ENCODE measurements at places on chromosomes 7 and 10. TPM values are rescaled to one million over a fixed set of nuclear protein-coding genes. Genes with fewer than 3 reads are reported as not detected.

GRCh38 chr10:70232155-70232858, 922 bp downstream of the PPA1 start:
- H3K4me3 ChIP-seq: peak overlapping the region; percentile 69
- peaks cover 10% of the 10 kb centered on the region for H3K36me3 ChIP-seq
- no peaks in the 10 kb centered on the region for H3K27me3 ChIP-seq
- no peak for DNase-seq
- peaks cover 18% of the 10 kb centered on the region for H3K4me1 ChIP-seq

DNA sequence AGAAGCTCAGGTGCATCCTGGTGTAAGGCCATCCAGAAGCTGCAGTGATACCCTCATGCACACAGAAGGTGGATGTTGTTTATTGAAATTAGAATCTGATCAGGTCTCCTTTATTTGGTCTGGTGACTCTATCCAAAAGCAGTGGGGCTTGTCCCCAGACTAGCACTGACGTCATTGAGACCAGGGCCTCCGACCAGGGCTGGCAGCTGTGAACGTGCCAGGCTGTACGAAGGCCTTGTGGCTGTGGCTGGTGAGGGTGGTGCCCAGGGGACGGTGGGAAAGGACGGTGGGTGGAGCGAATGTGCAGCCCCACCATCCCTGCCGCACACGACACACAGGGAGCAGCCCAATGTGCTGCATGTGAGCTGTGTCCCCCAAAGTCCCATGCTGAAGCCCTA, 160.0 kb downstream of the ADARB2 start:
- H3K27ac ChIP-seq: no peak overlapping the region
- no peaks in the 10 kb centered on the region for H3K36me3 ChIP-seq
- DNase-seq: no peak
- no peaks in the 10 kb centered on the region for H3K4me1 ChIP-seq
- H3K27me3 ChIP-seq: no peaks in the 10 kb centered on the region
- H3K4me3 ChIP-seq: no peak overlapping the region

DNA sequence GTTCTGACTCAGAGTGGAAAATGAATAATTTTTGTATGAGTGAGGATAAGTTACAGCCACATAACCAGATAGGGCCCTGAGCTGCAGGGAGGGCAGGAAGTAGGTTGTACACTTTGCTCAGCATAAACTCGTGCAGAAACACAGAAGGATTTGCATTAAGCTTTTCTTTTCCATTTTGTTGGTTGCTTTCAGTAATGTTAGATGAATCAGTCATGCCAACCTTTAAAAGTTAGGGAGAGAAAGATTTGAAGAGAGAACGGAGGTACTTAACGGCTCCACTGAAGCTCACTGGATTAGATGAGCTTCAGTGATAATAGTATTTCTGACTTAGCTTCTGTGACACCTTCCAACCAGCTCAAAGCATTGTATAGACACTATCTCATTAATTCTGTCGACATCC, 348.1 kb downstream of the GATA3 start:
- no peak overlapping the region for H3K4me3 ChIP-seq
- H3K27me3 ChIP-seq: no peaks in the 10 kb centered on the region
- H3K36me3 ChIP-seq: no peaks in the 10 kb centered on the region
- peak; percentile 66 for DNase-seq

GRCh38 chr10:4651404-4652037, 174.5 kb upstream of the AKR1E2 start:
- H3K27me3 ChIP-seq: no peaks in the 10 kb centered on the region
- DNase-seq: no peak
- no peaks in the 10 kb centered on the region for H3K4me1 ChIP-seq
- no peak overlapping the region for H3K4me3 ChIP-seq

DNA sequence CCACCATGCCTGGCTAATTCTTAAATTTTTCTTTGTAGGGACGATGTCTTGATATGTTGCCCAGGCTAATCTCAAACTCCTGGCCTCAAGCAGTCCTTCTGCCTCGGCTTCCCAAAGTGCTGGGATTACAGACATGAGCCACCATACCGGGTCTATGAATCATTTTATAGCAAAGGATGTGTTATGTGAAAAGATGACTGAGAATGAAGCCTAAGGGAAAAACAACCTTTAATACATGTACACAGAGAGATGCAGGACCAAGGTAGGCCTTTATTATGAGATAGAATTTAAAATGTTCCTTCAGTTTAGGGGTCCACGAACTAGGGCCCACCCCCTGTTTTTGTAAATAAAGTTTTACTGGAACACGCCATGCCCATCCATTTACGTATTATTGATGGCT, 41.0 kb downstream of the UBE2H start:
- no peak for DNase-seq
- no peak overlapping the region for H3K4me3 ChIP-seq
- no peak overlapping the region for H3K27ac ChIP-seq
- H3K4me1 ChIP-seq: peaks cover 34% of the 10 kb centered on the region

DNA sequence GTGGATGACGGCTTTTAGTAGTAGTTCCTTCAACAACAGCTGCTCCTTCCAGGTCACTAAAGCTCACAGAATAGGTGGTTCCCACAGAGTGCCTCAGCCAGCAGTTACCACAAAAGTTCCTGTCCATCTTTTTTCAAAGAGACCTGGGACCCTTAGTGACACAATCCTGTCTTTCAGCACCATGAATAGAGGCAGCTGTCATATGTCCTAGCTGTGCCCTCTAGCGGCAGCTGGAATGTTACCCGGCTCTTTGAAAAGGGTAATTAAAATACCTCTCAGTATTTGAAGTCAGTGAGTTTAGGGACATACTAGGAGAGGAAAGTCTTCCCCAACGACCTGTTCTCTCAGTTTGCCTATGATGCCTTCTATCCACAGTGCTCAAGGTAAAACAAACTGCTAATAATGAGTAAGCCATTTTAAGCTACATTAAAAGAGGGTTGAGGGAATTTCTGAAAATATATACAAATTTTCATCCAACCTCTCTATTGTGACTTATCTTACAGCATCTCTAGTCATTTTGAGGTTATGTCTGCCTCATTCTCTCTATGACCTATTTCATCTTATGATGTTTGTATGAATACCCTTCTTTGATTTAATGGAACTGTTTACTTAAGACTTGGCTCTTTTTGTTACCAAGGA, 290.8 kb downstream of the NXPH1 start:
- H3K27me3 ChIP-seq: no peaks in the 10 kb centered on the region
- H3K4me3 ChIP-seq: no peak overlapping the region
- no peaks in the 10 kb centered on the region for H3K36me3 ChIP-seq
- H3K27ac ChIP-seq: no peak overlapping the region

The ZNF789 gene
- 16.8 TPM for total RNA-seq

The UTF1 gene
- 0.33 TPM for total RNA-seq

Measured in natural killer cell (primary cell).